ENCODE measurements at places on chromosomes 13 and 19.

- no peak for DNase-seq
- H3K4me1 ChIP-seq, result no peaks in the 10 kb centered on the region
- no peaks in the 10 kb centered on the region for H3K36me3 ChIP-seq
- no peaks in the 10 kb centered on the region for H3K27me3 ChIP-seq
- H3K27ac ChIP-seq, result no peak overlapping the region
- no peak overlapping the region for H3K4me3 ChIP-seq
Observed at GRCh38 chr13:113047587-113047986, 58.0 kb upstream of the F7 start.

DNA sequence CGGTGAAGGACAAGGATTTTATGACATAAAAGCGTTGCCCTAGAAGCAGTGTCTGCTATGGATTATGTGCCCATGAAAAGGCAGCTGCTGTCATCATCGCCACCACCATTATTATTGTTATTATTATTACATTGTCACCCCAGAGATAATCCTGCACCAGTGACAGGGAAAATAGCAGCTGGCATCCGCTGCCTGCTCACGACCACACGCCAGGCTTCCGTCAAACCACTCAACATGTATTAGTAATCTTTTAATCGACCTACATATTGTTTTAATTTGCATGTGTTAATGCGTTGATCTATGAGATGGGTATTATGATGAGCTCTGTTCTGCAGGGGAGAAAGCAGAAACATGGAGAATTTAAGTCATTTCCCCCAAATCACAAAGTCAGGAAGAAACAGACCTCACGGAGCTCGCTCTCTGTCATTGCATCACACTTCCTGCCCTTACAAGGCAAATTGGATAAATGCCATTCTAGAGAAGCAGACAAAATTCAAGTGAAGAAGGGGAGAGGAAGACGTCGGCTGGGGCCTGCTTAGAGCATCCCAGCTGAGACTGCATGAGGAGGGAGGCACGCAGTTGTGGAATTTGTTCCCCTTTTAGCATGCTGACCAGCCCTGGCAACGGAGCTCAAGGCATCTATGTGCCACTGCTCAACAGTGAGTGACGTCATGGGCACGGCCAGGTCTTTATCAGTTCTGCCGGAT lies at the start of gene FFAR3:
Gene FFAR3 (plus strand): TSS at position 594 of the 707 bp plus-strand sequence. CDS start 431 bp downstream, outside the sequence.
- no peaks in the 10 kb centered on the region for H3K36me3 ChIP-seq
- no peaks in the 10 kb centered on the region for H3K27me3 ChIP-seq
- H3K27ac ChIP-seq, result no peak within 1 kb of the TSS
- DNase-seq, result no peak
- no peak within 1 kb of the TSS for H3K4me3 ChIP-seq
- H3K4me1 ChIP-seq, result peaks cover 21% of the 10 kb centered on the region

GRCh38 chr13:111530137-111530870 lies 209.9 kb downstream of the TEX29 start:
- no peaks in the 10 kb centered on the region for H3K36me3 ChIP-seq
- H3K4me1 ChIP-seq, result no peaks in the 10 kb centered on the region
- H3K4me3 ChIP-seq, result no peak overlapping the region
- H3K27me3 ChIP-seq, result no peaks in the 10 kb centered on the region

DNA sequence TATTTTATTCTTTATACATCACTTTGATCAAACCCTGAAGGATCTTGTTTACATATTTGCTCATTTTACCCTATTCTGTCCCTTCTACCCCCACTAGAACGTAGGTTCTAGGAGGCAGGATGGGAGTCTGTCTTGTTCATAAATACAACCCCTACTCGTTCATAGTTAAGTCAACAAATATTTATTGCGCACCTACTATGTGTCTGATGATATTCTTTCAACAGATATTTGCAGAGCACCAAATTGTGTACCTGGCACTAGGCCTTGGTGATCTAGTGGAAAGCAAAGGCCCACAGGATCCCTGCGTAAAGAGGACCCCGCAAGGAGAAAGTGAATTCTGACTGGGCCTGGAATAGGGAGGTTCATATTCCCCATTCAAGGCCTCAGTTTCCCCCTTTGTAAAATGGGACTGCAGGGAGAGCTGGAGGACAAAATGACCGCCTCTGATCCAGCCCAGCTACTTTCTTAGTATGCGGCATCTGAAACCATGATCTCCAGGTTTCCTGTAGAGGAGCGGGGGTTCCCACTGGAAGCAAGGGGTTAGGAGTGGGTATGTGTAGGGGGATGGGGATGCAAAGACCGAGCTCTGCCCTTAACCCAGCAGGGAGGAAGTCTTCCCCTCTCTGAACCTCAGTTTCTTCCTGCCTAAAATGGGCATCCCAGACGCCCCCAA lies 534 bp upstream of the GEMIN7 start:
- H3K4me3 ChIP-seq, result peak overlapping the region; percentile 89
- H3K4me1 ChIP-seq, result peaks cover 25% of the 10 kb centered on the region
- H3K27ac ChIP-seq, result peak overlapping the region; percentile 95
- peaks cover 2% of the 10 kb centered on the region for H3K36me3 ChIP-seq
- no peaks in the 10 kb centered on the region for H3K27me3 ChIP-seq
- DNase-seq, result no peak

DNA sequence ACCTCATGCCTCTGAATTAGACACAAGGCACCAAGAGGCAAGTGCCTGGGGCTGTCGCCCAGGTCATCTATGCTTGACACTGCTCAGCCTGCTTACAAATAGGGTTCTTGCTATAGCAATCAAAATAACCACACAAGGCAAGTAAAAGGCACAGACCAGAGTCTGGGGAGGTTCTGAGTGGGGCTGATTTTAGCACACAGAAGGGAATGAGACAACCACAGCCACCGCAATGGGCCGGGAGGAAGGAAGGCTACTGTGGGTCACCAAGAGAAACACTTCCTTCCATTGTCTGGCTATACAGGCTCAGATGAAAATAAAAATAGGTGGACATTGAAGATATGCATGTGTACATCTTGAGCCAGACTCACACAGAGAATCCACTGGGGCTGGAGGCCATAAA lies 159.1 kb downstream of the DLEU7 start:
- H3K27me3 ChIP-seq, result no peaks in the 10 kb centered on the region
- no peak overlapping the region for H3K4me3 ChIP-seq
- H3K36me3 ChIP-seq, result no peaks in the 10 kb centered on the region
- no peak for DNase-seq

- DNase-seq, result no peak
- H3K27me3 ChIP-seq, result no peaks in the 10 kb centered on the region
- H3K36me3 ChIP-seq, result no peaks in the 10 kb centered on the region
- H3K4me3 ChIP-seq, result no peak overlapping the region
- H3K4me1 ChIP-seq, result peaks cover 17% of the 10 kb centered on the region
- no peak overlapping the region for H3K27ac ChIP-seq
Observed at GRCh38 chr19:1189419-1189818, 15.4 kb upstream of the SBNO2 start.

DNA sequence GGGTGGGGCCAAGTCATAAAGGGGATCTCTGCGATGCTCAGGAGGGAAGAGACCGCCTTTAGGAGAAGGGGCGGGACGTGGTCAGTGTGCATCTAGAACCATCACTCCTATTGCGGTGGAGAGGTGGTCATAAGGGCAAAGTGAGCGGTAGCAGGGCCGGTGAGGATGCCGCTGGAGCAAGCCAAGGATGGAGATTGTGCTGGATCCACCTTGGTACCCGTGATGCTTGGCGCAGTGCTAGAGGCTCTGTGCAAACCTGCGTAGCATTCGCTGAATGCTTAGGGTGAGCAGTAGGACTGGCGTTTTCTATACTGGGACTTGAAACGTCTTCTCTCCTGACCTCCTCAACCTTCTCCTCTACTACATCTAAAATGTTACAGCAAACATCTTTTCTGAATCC lies 294.2 kb downstream of the FGF9 start:
- no peaks in the 10 kb centered on the region for H3K4me1 ChIP-seq
- no peak overlapping the region for H3K4me3 ChIP-seq
- no peak for DNase-seq
- no peaks in the 10 kb centered on the region for H3K27me3 ChIP-seq
- H3K36me3 ChIP-seq, result no peaks in the 10 kb centered on the region

DNA sequence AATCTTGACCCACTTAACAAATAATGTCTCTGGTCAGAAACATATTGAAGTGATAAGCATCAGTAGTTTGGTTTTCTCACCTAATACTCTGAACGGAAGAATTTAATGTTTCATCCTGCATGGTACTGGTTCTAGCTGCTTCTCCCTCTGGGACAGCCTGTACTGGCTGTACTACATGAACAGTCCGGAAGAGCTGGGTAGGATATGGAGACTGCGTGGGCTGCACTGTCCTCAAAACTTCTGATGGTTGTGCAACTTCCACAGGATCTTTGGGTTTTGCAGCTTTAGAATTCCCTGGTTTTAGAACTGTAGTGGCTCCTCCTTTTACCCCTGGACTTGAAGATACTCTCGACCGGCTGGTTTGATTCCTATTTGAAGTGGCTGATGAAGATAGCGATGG lies 78.3 kb downstream of the ELF1 start:
- H3K36me3 ChIP-seq, result peaks cover 42% of the 10 kb centered on the region
- DNase-seq, result no peak
- H3K4me3 ChIP-seq, result no peak overlapping the region

GRCh38 chr13:62123409-62123808 lies 707.8 kb upstream of the PCDH20 start:
- no peak overlapping the region for H3K4me3 ChIP-seq
- no peaks in the 10 kb centered on the region for H3K27me3 ChIP-seq
- no peak overlapping the region for H3K27ac ChIP-seq
- H3K36me3 ChIP-seq, result no peaks in the 10 kb centered on the region
- DNase-seq, result no peak

DNA sequence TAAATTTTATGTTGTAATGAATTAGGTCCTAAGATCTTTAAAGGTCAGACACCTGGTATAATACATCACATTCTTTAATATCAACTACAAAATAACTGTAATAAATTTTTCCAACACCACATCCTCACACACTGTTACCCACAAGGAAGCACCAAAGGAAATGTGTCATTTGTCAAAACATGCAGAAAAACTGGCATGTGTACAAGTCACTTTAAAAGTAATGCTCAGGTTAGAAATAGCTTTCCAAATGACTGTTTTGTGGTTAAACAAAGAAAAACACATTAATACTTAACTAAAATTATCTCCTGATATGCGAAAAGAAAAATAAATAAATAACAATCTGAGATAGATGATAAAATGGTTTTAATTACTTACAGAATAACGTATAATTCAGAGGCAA lies 74.7 kb downstream of the MZT1 start:
- H3K27me3 ChIP-seq, result no peaks in the 10 kb centered on the region
- no peak for DNase-seq
- no peak overlapping the region for H3K27ac ChIP-seq
- no peak overlapping the region for H3K4me3 ChIP-seq
- H3K4me1 ChIP-seq, result no peaks in the 10 kb centered on the region

Measured in GM12878 (cell line).